Activated naive CD8-positive, alpha-beta T cell treated with anti-CD3 and anti-CD28 coated beads, Interleukin-2, amount 10 ng/mL, durations not matched to agents 7 days and 5 days (primary cell): ENCODE measurements at places on chromosomes 12 and 14.

DNA sequence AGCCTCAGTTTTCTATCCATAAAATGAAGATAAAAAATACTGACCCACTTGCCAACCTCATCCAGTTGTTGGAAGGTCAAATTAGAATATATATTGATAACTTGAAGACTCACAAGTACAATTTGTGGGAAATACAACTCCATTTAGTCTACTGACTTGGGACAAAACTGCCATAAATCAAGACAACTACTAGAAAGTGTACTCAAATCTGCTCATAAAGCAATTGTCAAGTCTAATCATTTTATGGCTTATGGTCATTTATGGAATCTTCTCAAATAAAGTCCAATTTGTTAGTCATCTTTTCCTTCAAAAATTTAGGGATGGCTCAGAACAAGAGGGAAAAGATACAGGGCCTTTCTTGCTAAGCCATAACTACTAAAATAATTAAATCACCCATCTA, 7.0 kb downstream of the BTG1 start:
- no peak for DNase-seq
- peak overlapping the region; percentile 88 for H3K27ac ChIP-seq
- H3K27me3 ChIP-seq: no peaks in the 10 kb centered on the region
- H3K36me3 ChIP-seq: peaks cover 67% of the 10 kb centered on the region

DNA sequence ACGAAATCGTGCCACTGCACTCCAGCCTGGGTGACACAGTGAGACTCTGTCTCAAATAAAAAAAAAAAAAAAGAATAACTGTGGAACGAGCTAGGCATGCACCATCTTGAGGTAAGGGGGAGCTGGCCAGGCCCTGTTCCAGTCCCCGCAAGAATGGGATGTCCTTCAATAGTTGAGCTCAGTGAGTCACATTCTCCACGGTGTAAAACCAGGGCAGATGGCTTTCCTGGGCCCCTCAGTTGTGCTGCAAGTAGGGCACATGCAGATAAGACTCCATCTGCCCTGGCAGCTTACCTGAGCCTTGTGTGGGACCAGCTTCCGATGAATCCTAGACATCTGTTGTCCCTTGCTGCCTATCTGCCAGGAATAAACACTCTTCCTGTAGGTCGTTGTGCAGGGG, 312.1 kb downstream of the VRK1 start:
- peaks cover 14% of the 10 kb centered on the region for H3K27me3 ChIP-seq
- H3K36me3 ChIP-seq: peaks cover 8% of the 10 kb centered on the region
- no peak overlapping the region for H3K4me3 ChIP-seq
- H3K4me1 ChIP-seq: peaks cover 6% of the 10 kb centered on the region

DNA sequence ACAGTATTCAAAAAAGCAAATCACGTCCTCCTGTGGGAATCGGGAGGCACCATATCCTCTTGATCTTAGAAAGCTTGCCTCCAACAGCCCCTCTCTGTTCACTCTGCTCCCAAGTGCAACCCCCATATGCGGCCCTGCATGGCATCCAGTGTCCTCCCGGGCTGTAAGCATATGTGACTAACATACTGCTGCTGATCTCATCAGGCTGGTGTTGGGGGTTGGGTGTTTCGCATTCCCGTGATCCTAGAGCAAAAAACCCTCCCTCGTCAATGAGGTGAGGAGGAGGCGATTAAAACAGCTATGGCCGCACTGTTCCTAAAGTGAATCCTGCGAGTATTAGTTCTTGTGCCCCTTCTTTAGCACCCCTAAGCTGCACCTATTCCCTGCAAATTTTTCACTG, 28.1 kb upstream of the PPM1A start:
- no peak for DNase-seq
- no peak overlapping the region for H3K27ac ChIP-seq
- H3K4me3 ChIP-seq: no peak overlapping the region
- no peaks in the 10 kb centered on the region for H3K36me3 ChIP-seq
- H3K27me3 ChIP-seq: no peaks in the 10 kb centered on the region

GRCh38 chr12:2893007-2893406, 2.3 kb downstream of the TULP3 start:
- H3K27ac ChIP-seq: no peak overlapping the region
- H3K27me3 ChIP-seq: no peaks in the 10 kb centered on the region
- no peak for DNase-seq
- H3K4me3 ChIP-seq: no peak overlapping the region
- H3K36me3 ChIP-seq: peaks cover 5% of the 10 kb centered on the region

DNA sequence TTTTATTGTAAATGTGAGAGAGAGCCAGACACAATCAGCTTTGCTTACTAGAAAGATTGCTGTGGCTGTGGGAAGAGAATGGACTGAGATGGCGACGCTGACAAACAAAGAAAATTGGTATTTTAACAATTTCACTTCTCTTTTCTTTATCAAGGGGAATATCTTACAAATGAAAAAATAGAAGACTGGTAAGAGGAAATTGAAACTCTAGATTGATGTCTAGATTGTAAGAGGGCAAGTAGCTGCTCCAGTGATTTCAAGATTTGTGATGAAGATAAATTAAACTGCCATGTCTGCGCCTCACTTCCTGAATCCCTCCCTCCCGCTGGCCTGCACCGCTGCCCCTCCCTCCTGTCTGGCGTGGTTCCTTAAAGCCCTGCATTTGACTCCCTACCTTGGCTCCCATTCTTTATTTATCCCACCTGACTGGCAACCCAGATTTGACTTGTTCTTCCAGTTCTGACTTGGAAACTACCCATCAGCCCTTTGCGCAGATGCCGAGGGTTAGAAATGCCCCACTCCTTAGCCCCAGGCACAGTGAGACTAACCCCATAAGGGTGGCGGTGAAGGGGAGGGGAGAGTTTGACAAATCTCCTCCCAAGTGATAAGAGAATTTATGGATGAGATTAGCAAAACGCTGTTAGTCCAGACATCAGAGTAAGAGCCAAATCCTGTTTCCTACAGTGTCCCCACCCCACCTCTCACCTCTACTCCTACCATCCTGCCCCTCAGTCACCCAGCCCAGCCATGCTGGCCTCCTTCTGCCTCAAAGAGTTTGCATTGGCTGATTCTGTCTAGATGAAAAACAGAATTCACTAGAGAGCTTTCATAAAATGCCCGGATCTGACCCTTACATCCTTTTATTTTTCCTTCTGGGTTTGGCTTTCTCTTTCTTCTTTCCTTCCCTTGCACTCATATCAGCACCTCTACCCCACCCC, 125.3 kb upstream of the ATF7IP start:
- no peak for DNase-seq
- peak overlapping the region; percentile 58 for H3K4me3 ChIP-seq
- H3K36me3 ChIP-seq: peaks cover 17% of the 10 kb centered on the region
- no peaks in the 10 kb centered on the region for H3K27me3 ChIP-seq
- peak overlapping the region; percentile 83 for H3K27ac ChIP-seq
